ENCODE measurements at places on chromosomes 11 and 22.

DNA sequence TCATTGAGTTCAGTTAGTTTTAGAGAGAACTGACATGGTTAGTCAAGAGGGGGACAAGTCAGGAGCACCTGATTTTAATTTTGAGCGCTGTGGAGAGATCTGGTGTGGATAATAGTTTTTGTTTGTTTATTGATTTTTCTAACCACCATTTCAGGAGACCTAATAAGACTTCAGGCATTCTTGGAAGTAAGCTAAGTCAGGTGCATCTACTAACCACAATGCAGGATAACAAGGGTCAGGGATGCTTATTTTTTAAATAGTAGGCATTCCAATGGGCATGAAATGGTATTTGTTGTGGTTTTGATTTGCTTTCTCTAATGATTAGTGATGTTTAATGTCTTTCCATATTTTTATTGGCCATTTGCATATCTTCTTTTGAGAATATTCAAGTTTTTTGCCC, 212.1 kb downstream of the NAV2 start:
- no peak for DNase-seq

GRCh38 chr11:116823031-116823843, at the start of gene APOA4:
Gene APOA4, minus strand, starts transcription at chr11:116823304. Its CDS starts 113 bp downstream, at chr11:116823191.
- DNase-seq = no peak

GRCh38 chr11:93510196-93510873, 32.9 kb downstream of the SMCO4 start:
- no peak for DNase-seq

- no peak for DNase-seq
Observed at GRCh38 chr11:48004456-48004855, 24.1 kb downstream of the PTPRJ start.

GRCh38 chr11:76169473-76169896, 36.8 kb downstream of the WNT11 start:
- no peak for DNase-seq

DNA sequence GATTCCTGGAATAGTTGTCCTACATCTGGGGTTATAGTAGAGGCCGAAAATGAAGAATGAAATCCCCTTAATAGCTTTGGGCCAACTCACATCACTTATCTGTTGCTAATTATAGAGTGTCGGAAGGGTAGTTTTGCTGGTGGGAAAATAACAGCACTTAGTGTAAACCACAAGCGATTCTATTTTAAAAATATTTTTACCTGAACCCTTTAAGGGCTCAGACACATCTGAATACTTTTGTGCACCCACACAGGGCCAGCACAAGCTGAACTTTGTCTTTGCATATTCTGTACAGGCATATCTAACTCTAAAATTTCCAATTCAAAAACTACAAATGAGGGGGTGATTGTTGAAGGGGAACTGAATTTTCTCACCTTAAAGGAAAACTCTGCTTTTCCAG, 27.6 kb downstream of the SLC6A5 start:
- no peak for DNase-seq

- no peak for DNase-seq
Observed at GRCh38 chr11:69941546-69942332, 122.5 kb upstream of the FGF3 start.

GRCh38 chr22:46761539-46762237, 762 bp upstream of the TBC1D22A start:
- DNase-seq = no peak

GRCh38 chr11:134164490-134165370, 59.0 kb downstream of the NCAPD3 start:
- no peak for DNase-seq

- no peak for DNase-seq
Observed at GRCh38 chr11:120244476-120245365, 4.8 kb downstream of the POU2F3 start.

GRCh38 chr22:29065468-29066190, 4.0 kb upstream of the C22orf31 start:
- DNase-seq = no peak

- peak; percentile 70 for DNase-seq
Observed at GRCh38 chr22:19810381-19811201, 44.1 kb downstream of the GNB1L start.

DNA sequence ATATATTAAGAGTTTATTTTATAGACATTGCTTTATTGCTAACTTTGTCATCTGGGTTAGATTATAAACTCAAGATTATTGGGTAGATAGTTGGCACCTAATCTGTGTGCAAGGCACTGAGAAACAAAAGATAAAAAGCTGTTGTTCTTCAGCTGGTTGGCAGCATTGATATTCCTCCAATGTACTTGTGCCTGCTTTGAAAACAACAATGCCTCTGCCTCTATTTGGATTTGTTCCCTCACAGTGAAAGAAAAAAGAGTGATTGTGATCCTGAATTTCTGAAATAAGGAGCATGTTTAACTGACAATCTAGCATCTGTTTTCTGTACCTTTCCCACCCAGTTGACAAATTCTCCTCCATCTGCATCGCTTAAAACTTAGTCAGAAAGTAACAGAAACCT, 98.3 kb downstream of the TYR start:
- no peak for DNase-seq

- no peak for DNase-seq
Observed at GRCh38 chr11:39367534-39367933, 2091.9 kb downstream of the LRRC4C start.

- peak; percentile 23 for DNase-seq
Observed at GRCh38 chr11:76251576-76251975, 45.3 kb upstream of the WNT11 start.

DNA sequence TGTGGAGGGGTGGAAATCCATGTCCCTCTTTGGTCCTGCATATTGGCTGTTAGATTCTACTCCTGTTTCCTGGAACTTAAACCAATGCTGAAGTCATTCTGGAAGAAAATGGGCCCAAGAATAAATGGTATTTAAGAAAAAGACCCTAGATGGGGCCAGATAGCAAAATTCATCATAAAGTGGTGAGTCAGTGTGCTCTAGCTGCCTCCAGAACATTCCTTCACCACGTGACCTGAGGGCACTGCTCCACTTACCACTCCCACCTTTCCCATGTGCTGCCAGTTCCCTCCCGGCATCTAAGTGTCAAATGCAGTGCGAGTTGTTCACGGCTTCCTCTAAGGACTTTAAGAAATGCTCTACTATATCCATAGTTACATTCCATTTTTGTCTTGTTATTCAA, 30.9 kb upstream of the NAP1L4 start:
- DNase-seq = no peak

- no peak for DNase-seq
Observed at GRCh38 chr11:1854132-1854948, 1.5 kb downstream of the LSP1 start.

DNA sequence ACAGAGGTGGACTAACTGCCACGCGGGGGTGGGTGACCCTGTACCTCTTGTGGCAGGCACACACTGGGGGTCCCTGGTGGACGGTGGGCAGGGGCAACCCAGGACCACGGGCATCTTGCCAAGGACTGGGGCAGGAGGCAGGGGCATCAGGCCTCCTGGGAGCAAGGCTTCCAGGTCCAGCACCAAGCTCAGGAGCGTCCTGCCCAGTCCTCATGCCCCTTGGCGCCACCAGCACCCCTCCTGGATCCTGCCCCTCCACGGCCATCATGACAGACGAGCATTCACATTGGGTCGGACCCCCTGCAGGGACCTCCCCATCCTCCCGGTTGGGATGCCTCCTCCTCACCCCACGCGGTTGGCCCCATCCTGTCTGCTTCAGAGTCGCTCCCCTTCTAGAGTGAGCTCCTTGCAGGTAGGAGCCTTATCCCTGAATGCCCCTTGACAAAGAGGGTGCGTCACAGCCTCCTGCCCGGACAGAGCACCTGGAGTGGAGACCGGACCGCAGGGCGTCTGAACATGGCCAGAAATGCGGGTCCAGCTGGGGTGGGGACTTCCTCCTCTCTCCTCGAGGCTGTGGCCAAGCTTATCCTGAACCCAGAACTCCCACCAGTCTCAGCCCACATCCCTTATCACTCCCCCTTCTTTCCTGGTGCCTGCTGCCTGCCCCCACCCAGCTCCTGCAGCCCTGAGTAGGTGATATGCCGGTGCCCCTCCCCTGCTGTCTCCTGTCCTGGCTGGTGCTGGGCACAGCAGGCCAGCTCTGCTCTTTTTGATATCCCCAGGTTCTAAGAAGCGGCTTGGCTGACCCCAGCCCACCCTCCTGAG, 40.3 kb downstream of the IGF2 start:
- no peak for DNase-seq
